ENCODE measurements at places on chromosomes 5 and 9. TPM values are rescaled to one million over a fixed set of nuclear protein-coding genes. Genes with fewer than 3 reads are reported as not detected.

Gene SLC6A7
- not detected for polyA plus RNA-seq

Gene BTNL3
- not detected for polyA plus RNA-seq

Gene PCDHA6
- polyA plus RNA-seq: 0.02 TPM

Gene RIMOC1
- polyA plus RNA-seq: 9.5 TPM

DNA sequence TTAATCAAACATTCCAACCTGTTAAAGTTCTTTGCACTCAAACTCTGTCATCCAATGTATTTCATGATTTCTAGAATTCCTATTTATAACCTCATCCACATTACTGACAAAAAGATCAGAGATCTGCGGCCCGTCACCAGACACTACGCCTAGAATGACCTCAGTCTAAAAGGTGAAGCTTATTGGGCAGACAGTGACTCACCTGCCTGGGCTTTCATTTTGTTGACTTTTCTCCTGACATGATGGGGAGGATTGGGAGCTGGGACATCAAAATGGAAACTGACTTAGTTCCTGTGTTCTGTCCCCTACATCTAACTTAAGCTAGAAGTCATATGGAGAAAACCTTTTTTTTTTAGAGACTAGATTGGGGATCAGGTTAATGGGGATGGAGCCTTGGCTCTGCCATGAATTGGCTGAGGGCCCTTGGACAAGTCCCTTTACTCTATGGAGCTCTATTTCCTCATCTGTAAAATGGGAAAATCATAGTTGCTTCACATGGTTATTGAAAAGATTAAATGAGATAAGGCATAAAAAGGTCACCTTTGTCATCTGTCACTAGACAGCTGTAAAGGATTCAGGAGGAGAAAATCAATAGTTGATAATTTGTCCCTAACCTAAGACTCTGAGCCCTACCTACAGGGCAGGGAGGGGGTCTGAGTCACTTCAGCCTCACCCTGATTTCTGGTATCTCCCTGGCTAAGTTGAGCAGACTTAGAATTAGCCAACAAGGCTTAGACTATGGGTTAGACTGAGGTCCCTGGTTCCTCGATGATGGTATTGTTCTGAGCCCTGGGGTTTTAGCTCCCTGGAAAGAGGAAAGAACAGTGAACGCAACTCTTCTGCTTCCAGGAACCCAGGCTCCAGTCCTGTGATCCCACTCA lies 224.8 kb upstream of the TBC1D2 start:
- no peaks in the 10 kb centered on the region for H3K4me1 ChIP-seq
- H3K4me3 ChIP-seq: no peak overlapping the region
- no peaks in the 10 kb centered on the region for H3K36me3 ChIP-seq
- no peaks in the 10 kb centered on the region for H3K27me3 ChIP-seq
- H3K27ac ChIP-seq: no peak overlapping the region

- peaks cover 4% of the 10 kb centered on the region for H3K27me3 ChIP-seq
- H3K4me1 ChIP-seq: no peaks in the 10 kb centered on the region
Observed at GRCh38 chr9:98598861-98599260, 109.9 kb downstream of the GABBR2 start.

- no peak overlapping the region for H3K27ac ChIP-seq
- H3K27me3 ChIP-seq: no peaks in the 10 kb centered on the region
- no peaks in the 10 kb centered on the region for H3K36me3 ChIP-seq
- no peaks in the 10 kb centered on the region for H3K4me1 ChIP-seq
- H3K4me3 ChIP-seq: peak overlapping the region; percentile 14
Observed at GRCh38 chr5:20615888-20616563, 628.0 kb upstream of the CDH18 start.

DNA sequence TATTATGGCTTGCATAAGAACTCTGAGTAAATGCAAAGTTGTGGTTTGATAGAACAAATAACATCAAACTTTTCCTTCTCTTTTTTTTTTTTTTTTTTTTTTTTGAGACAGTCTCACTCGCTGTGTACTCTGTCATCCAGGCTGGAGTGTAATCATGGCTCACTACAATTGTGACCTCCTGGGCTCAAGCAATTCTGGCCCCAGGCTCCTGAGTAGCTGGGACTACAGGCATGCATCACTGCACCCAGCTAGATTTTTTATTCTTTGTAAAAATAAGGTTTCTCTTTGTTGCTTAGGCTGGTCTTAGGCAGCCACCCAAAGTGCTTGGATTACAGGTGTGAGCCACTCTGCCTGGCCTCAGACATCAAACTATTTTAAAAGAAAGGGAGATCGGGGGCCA lies 19.0 kb upstream of the PTGER4 start:
- H3K27me3 ChIP-seq: peaks cover 5% of the 10 kb centered on the region
- H3K4me1 ChIP-seq: no peaks in the 10 kb centered on the region
- H3K4me3 ChIP-seq: no peak overlapping the region
- H3K27ac ChIP-seq: no peak overlapping the region
- H3K36me3 ChIP-seq: no peaks in the 10 kb centered on the region

GRCh38 chr5:113031104-113031503 lies 54.5 kb downstream of the DCP2 start:
- DNase-seq: no peak
- no peak overlapping the region for H3K27ac ChIP-seq
- no peaks in the 10 kb centered on the region for H3K4me1 ChIP-seq
- no peak overlapping the region for H3K4me3 ChIP-seq
- no peaks in the 10 kb centered on the region for H3K27me3 ChIP-seq

DNA sequence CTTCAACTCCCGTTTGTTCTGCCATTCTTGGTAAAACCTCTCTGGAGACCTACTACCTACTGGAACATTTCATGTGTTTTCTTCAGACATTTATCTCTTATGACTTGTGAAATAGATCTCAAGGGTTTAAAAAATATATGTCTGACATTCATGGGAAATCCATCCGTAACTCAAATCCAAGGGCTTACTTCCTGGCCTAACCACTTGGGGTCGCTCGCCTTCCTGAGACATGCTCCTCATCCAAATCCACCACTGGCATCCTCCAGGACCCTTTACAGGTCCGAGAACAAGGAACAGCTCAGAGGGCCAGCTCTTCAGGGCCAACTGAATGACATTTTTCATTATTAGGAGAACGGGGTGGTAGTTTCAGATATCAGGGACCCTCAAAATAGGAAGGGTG lies 235.1 kb upstream of the TUT7 start:
- no peak overlapping the region for H3K4me3 ChIP-seq
- no peaks in the 10 kb centered on the region for H3K36me3 ChIP-seq
- no peak overlapping the region for H3K27ac ChIP-seq
- no peaks in the 10 kb centered on the region for H3K4me1 ChIP-seq

DNA sequence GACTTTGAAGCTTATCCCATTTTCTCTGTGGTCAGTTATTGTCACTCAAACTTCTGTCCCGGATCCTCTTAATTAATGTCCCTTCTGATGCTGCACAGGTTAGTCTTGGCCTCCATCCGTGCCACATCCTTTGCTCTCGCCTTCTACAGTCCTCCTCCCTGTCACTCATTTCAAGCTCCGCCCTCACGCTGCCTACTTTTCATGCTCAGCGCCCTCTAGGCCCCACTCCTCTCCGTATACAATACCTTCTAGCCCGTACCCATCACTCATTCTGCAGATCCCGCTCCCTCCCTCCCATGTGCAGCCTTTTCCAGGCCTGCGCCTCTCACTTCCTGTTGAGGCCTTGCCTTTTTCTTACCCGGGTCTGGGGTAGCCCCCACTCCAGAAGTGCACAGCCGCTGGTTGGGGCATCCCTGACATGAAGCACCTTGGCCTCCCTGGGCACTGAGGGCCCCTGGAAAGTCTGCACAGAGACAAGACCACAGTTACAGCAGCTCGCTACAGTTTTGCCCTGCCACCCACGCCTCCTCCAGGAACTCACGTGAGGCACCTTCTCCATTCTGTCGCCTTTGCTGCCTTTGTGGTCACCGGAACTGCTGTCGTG lies 88.5 kb upstream of the SLC25A48 start:
- DNase-seq: no peak
- H3K27me3 ChIP-seq: no peaks in the 10 kb centered on the region
- no peak overlapping the region for H3K4me3 ChIP-seq
- H3K36me3 ChIP-seq: no peaks in the 10 kb centered on the region
- no peak overlapping the region for H3K27ac ChIP-seq
